Skin of body (tissue), 3 donors: ENCODE measurements at places on chromosomes 6 and 20. TPM values are rescaled to one million over a fixed set of nuclear protein-coding genes. Genes with fewer than 3 reads are reported as not detected.

GRCh38 chr20:33909331-33909921, 84.3 kb upstream of the RALY start:
- no peak for DNase-seq

The CTSA gene
- 30.9 TPM for total RNA-seq

The EPB41L1 gene
- total RNA-seq, result 18.1 TPM

The PPP1R16B gene
- total RNA-seq, result 1.9 TPM

The SLC17A1 gene
- total RNA-seq, result not detected

GRCh38 chr6:56807989-56808337, 146.9 kb upstream of the BEND6 start:
- DNase-seq, result no peak

DNA sequence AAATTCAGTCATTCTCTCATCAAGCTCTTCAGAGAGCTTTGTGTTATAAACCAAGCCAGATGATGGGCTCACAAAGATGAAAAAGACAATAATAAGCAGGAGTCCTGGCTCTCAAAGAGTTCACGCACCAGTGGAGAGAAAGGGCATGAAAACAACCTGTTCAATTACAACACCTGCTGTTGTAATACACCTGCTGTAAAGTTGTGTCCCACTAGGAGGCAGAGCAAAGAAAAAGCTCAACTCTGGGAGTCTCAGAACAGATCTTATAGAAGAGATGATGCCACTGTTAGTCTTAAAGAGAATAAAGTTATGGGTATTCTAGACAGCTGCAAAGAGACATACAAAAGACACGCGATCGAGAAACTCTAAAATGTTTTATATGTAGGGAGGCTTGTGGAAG, 100.6 kb downstream of the DCDC2 start:
- no peak for DNase-seq

DNA sequence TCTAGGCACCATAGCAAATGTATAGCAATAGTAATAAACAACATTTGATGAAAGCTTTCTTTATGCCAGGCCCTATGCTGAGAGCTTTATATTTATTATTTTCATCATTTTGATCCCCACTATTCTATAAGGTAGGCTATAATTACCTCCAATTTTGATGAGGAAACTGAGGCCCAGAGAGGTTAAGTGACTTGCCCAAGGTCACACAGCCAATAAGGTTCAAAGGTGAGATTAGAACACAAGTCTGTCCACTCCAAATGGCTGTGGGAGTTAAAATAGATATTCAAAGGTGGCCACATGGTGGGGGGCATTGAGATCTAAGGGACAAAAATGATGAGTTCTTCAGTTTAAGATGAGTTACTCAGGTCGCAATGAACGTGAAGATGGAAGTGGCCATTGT, 269.9 kb downstream of the BMP7 start:
- no peak for DNase-seq

DNA sequence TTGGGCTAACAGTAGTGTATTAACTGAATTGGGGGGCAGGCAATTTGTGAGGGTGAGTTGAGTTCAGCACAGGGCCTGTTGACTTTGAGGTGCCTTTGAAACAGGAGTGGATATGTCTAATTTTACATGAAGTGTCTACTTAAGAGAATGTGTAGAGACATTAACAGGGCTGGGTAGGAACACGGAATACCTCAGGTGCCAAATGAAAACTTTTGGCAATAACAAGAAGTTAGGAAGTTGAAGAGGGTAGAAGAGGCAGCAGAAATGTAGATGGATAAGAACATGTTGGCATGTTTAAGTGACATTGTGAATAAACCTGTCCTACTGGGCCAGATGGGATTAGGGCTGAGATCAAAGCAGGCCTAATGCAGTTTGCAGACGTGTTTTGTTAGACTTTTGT, 117.0 kb downstream of the SLC16A10 start:
- no peak for DNase-seq

DNA sequence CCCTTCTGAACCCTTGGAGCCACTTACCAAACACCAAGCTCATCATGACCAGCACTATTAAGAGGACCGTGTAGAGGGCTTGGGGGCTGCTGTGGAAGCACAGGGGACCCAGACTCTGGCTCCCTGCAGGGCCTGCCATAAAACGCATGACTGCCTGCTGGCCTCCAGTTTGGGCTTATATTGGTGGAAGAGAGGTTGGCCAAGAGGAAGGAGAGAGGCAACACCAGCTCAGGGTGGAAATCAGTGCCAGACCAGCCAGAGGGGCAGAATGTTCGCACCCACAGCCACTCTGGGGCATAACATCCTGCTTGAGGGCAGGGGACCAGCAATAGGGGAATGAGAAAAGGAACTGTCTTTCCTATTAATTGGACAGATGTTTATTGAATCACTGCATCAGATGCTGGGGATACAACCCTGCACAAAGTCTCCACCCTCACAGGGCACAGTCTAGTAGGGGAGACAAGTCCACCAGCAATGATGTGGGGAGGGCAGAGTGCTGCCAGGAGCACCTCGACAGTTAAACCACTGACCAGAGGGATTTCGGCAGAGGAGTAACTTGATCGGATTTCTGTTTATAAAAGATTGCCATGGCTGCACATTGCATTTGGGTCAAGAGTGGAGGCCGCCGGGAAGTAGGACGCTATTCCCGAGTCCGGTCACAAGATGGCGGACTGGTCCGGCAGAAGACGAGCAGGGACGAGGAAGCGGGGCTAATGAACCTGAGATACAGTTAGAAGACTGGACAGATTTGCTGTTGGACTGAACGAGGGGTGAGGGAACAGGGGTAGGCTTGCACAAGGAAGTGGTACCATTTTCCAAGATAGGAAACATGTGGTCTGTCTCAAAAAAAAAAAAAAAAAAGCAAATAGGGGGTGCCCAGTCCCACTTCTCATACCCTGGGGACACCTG, at the start of gene LY6G5C:
LY6G5C (minus strand) TSS at position 842 of the 909 bp plus-strand sequence; CDS start at position 148, 694 bp downstream.
- peak; percentile 82 for DNase-seq

DNA sequence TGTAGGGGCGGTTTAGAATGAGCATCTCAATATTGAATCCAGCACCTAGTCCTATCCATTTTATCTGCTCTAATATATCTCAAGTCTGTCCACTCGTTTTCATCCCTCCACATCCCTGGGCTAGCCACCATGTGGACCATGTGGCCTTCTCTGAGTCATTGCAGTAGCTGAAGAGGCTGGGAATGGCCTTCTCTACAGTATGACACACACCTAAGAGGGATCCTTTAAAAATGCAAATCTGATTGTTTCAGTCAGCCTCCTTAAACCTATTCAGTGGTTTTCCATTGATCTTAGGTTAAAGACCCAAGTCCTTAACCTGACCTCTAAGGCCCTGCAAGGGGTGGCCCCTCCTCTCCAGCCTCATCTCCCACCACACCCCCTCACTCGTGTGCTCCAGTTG, 9.4 kb downstream of the RING1 start:
- no peak for DNase-seq

DNA sequence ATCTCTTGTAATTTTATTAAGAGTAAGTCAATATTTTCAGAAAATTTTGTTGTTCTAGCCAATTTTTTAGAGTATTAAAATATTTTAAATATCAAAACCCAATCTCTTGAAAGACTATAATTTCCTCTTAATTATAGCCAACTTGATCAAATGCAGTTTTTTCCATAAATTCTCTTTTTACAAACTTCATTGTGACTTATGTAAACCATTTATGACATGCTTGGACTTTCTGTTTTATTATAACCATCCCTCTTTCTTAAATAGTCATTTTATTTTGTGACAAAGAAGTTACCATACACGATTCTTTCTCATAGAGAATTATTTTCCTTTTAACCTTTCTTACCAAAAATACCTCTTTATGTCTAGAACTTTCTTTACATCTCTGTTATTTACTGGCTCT, 1075.5 kb downstream of the KHDRBS2 start:
- no peak for DNase-seq

The DCDC2 gene
- 1.2 TPM for total RNA-seq
